A549 treated with GW870086 at 1 μM for 4 hours (cell line): ENCODE measurements at places on chromosomes 7 and 10. TPM values are rescaled to one million over a fixed set of nuclear protein-coding genes. Genes with fewer than 3 reads are reported as not detected.

The INTS15 gene
- total RNA-seq = 19.0 to 28.8 TPM (median 24.4 TPM) in 5 replicates

The VAX1 gene
- 1.2 to 1.5 TPM (median 1.5 TPM) in 5 replicates for total RNA-seq

The TMEM176B gene
- total RNA-seq = 0.11 TPM in 1 of 5 replicates, not detected in the others

The SLC39A12 gene
- not detected in 5 replicates for total RNA-seq

The IFIT1B gene
- total RNA-seq = not detected in 5 replicates

The TRPV6 gene
- total RNA-seq = not detected in 5 replicates

The BNIP3 gene
- 40.3 to 48.3 TPM (median 42.8 TPM) in 5 replicates for total RNA-seq

The GIMAP4 gene
- total RNA-seq = not detected in 5 replicates

The GIMAP8 gene
- not detected in 5 replicates for total RNA-seq

The FAM25G gene
- total RNA-seq = 1.3 to 2.7 TPM in 2 of 5 replicates, not detected in the others

The ZCCHC24 gene
- total RNA-seq = 2.0 to 4.4 TPM (median 3.7 TPM) in 5 replicates

The HMX3 gene
- total RNA-seq = 0.19 TPM in 1 of 5 replicates, not detected in the others

The BMPR1A gene
- total RNA-seq = 16.7 to 27.3 TPM (median 25.7 TPM) in 5 replicates

The TLX1 gene
- not detected in 5 replicates for total RNA-seq
